Occipital lobe (tissue), 3 donors: ENCODE measurements at places on chromosomes 4 and X.

GRCh38 chr4:79334783-79335182, 8.9 kb upstream of the NAA11 start:
- no peak for DNase-seq

DNA sequence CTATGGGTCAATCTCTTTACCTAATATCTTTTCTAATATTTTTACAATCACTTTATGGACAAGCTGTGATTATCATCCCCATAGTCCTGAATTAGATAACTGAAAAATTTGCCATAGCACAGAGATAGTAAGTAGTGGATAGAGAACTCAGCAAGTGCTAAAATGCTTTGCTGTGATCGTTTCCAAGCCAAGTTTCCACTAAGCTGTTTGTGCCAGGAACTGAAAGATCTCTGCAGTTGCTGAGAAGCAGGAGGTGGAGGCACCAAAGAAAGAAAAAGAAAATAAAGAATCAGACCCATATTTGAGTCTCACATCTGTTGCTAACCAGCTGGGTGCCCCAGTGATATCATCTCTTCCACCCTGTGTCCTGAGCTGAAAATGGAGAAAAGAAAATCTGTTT, 605.6 kb upstream of the BOD1L1 start:
- peak; percentile 7 for DNase-seq

GRCh38 chrX:119643696-119644095, 37.5 kb upstream of the NKRF start:
- no peak for DNase-seq

- no peak for DNase-seq
Observed at GRCh38 chrX:24676403-24677024, 17.2 kb upstream of the POLA1 start.
